ENCODE measurements at places on chromosomes 3 and 15. TPM values are rescaled to one million over a fixed set of nuclear protein-coding genes. Genes with fewer than 3 reads are reported as not detected.

Gene CCDC14
- 86.9 TPM for polyA plus RNA-seq

Gene MORC1
- polyA plus RNA-seq = not detected

Gene COL7A1
- 23.2 TPM for polyA plus RNA-seq

Gene EIF2B5
- 29.5 TPM for polyA plus RNA-seq

Gene PDZRN3
- 10.3 TPM for polyA plus RNA-seq

Gene FILIP1L
- polyA plus RNA-seq = 14.7 TPM

Gene PAQR5
- 2.3 TPM for polyA plus RNA-seq

- DNase-seq = peak; percentile 96
- H3K4me3 ChIP-seq = no peak overlapping the region
- peak overlapping the region; percentile 74 for H3K27ac ChIP-seq
- H3K36me3 ChIP-seq = no peaks in the 10 kb centered on the region
- H3K4me1 ChIP-seq = peaks cover 15% of the 10 kb centered on the region
- H3K27me3 ChIP-seq = no peaks in the 10 kb centered on the region
Observed at GRCh38 chr3:46489875-46490274, 7.9 kb upstream of the RTP3 start.

DNA sequence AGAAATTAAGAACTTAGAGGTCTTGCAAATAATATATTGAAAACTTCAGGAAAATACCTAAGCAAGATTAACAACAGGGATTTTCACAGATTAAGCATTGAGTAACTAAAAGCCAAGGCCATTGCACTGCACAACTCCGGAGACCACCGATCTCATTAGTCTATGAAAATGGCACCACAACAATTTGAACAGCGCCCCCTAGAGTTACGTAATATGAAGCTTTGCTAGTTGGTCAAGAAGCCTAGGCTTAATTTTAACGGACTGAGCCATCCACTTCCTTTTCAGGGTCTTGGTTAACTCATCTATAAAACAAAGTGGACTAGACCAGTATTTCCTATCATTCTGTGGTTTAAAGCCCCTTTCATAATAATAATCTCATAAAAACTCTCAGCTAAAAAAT is 24.8 kb downstream of the TMEM212 start:
- H3K4me3 ChIP-seq = no peak overlapping the region
- no peaks in the 10 kb centered on the region for H3K36me3 ChIP-seq
- DNase-seq = no peak

- no peak for DNase-seq
- no peaks in the 10 kb centered on the region for H3K27me3 ChIP-seq
- peaks cover 2% of the 10 kb centered on the region for H3K4me1 ChIP-seq
- H3K36me3 ChIP-seq = no peaks in the 10 kb centered on the region
- H3K4me3 ChIP-seq = no peak overlapping the region
Observed at GRCh38 chr3:20103731-20104130, 63.5 kb downstream of the KAT2B start.

- H3K27ac ChIP-seq = no peak overlapping the region
- no peaks in the 10 kb centered on the region for H3K27me3 ChIP-seq
- no peak for DNase-seq
Observed at GRCh38 chr3:5809586-5810246, 622.2 kb downstream of the EDEM1 start.

DNA sequence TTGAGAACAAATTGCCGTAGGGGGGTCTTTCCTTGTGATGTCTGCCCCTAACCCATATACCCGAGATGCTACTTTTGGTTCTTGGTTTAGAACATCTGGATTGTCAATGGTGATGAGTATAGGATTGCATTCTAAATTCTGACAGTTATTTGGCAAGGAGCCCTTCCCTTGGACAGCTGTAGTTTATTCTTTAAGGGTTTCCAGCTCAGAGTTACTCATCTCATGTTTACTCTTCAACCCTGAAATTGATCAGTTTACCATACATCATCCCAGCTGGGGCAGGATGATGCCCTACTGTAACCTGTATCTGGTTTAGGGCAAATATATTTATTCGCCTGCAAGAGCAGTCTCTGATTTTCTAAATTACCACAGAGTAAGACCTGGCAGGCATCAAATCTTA is 85.7 kb upstream of the XCR1 start:
- H3K4me3 ChIP-seq = no peak overlapping the region
- peak; percentile 27 for DNase-seq
- no peak overlapping the region for H3K27ac ChIP-seq

DNA sequence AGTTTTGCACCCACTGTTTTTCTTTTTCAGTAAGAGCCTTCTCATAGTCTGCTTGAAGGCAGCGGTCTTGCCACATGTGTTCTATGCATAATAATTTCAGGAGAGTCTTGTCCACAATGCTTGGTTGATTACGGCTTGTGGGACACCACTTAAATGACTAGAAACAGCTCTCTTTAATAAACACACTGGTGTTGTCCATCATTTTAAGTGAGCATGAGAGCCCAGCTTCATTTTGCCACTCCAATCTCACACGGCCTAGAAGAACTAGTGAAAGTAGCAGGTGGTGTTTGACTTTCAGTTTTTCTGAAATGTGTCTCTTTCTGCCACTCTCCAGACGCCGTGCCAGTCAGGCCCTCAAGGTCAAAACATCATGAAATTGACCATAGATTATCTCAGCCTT is 292.1 kb downstream of the LPP start:
- H3K27ac ChIP-seq = no peak overlapping the region
- no peaks in the 10 kb centered on the region for H3K27me3 ChIP-seq
- no peak overlapping the region for H3K4me3 ChIP-seq
- no peaks in the 10 kb centered on the region for H3K4me1 ChIP-seq
- DNase-seq = no peak

DNA sequence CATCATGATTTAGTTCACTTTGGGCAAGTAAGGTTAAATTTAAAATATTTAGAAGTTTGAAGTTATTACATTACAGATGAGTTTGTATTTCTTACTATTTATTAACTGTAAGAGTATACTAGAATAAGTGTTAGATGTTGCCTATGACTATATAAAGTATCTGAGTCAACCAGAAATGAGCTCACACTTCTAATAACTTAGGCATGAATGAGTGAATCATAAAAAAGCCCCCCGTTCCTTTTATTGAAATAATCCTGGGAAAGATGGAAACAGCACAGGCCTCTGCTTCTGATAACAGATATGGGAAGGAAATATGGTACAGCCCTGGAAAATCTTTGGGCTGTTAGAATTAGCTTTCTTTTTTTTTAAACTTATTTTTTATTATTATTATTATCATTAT is 66.6 kb upstream of the TGFBR2 start:
- peaks cover 7% of the 10 kb centered on the region for H3K4me1 ChIP-seq
- H3K36me3 ChIP-seq = no peaks in the 10 kb centered on the region
- peak; percentile 88 for DNase-seq
- no peak overlapping the region for H3K4me3 ChIP-seq
- no peaks in the 10 kb centered on the region for H3K27me3 ChIP-seq
- H3K27ac ChIP-seq = no peak overlapping the region

DNA sequence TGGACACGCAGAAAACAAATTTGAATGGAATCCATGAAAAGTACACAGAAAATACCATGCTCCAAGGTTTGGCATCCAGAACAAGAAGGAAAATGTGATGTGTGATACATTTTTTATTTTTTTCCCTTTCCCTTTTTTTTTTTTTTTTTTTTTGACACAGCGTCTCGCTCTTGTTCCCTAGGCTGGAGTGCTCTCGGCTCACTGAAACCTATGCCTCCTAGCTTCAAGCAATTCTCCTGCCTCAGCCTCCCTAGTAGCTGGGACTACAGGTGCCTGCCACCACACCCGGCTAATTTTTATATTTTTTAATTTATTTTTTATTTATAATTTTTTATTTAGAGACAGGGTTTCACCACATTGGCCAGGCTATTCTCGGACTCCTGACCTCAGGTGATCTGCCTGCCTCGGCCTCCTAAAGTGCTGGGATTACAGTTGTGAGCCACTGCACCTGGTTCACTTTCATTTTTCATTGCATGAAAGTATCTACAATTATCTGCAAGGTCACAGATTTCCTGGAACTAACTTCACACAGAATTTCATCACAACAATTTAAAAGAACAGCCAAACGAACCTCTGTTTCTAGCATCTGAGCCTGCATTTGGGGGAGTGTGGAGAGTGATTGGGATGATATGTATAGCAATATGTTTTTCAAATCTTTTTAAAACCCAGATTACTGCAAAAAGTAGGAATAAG is 8.3 kb downstream of the POU1F1 start:
- H3K36me3 ChIP-seq = no peaks in the 10 kb centered on the region
- DNase-seq = no peak
- H3K4me3 ChIP-seq = no peak overlapping the region
- H3K4me1 ChIP-seq = no peaks in the 10 kb centered on the region

DNA sequence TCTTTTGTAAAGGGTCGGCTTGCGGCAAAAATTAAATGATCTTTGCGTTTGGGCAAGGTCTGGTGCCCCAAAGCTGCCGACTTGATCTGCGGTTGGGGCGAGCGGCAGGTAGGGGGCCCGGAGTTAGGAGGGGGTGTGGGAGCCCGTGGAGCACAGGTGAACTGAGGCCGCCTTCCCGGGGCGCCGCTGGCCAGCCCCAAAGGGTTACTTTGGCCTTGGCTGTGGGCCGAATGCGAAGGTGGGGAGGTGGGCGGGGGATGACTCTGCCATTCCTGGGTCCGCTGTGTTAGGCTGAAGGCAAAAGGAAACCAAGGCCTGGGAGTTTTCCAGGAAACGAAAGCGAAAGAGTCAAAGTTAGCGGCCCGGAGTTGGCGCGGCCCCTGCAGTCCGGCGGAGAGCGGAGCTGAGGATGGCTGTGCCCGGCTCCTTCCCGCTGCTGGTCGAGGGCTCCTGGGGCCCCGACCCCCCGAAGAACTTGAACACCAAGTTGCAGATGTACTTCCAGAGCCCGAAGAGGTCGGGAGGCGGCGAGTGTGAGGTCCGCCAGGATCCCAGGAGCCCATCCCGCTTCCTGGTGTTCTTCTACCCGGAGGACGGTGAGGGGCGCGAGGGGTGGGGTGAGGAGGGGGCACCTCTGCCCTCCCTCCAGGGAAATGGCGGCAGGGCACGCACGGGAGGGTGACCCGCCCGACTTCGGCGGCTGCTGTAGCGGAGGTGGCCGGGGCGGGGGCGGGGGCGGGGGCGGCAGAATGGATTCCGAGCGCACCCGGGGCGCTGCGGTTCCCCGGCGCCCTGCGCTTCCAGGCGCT is at the start of gene PARP14:
Gene PARP14 (plus strand): TSS at position 365 of the 809 bp plus-strand sequence. CDS start 45 bp downstream, at position 410.
- H3K4me1 ChIP-seq = peaks cover 13% of the 10 kb centered on the region
- peak within 1 kb of the TSS; percentile 99 for H3K4me3 ChIP-seq
- H3K27ac ChIP-seq = peak within 1 kb of the TSS; percentile 99
- peak; percentile 68 for DNase-seq
- H3K27me3 ChIP-seq = no peaks in the 10 kb centered on the region
- H3K36me3 ChIP-seq = no peaks in the 10 kb centered on the region

DNA sequence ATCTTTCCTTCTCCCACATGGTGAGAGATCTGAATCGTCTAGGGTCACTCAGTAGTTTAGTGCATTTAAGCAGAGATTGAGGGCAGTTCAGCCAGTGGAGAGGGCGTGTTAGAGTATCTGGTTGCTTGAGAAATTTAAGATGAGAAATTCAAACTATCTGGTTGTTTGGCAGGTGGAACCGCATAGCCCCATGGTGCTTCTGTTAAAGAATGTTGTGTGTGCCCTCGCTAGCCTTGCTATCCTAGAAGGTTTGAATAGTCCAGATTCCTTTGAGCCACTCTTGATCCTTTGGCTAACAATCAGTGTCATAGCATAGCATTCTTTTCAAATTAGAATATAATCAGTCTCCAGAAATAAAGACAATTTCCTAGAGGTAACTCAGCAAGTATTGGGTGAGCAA is 32.1 kb downstream of the ABHD17C start:
- peak; percentile 44 for DNase-seq
- H3K27me3 ChIP-seq = no peaks in the 10 kb centered on the region
- H3K27ac ChIP-seq = no peak overlapping the region
- H3K36me3 ChIP-seq = peaks cover 15% of the 10 kb centered on the region
- peaks cover 10% of the 10 kb centered on the region for H3K4me1 ChIP-seq

- H3K4me3 ChIP-seq = no peak overlapping the region
- peaks cover 25% of the 10 kb centered on the region for H3K36me3 ChIP-seq
- H3K4me1 ChIP-seq = no peaks in the 10 kb centered on the region
- DNase-seq = no peak
Observed at GRCh38 chr3:48180021-48180420, 8.2 kb downstream of the CDC25A start.
